NCI-H1417 treated with DMSO at 0.1 percent for 48 hours (cell line): ENCODE measurements at places on chromosomes 5 and 9.

DNA sequence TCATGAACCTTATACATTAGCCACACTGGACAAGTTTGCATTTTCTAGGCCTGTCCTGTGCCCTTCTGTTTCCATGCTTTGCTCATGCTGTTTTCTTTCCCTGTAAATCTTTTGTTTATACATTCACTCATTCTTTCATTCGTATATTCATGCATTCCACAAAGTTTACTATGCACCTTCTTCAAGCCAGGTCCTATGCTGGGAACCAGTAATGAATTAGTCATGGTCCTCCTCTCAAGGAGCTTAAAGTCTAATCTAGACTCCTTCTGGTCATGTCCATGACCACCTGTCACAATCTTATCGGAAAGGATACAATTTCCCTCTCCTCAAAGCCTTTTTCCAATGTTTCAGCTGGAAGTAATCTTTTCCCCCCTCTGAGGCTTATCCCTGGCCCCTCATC is 9.1 kb upstream of the XPA start:
- no peak for DNase-seq

DNA sequence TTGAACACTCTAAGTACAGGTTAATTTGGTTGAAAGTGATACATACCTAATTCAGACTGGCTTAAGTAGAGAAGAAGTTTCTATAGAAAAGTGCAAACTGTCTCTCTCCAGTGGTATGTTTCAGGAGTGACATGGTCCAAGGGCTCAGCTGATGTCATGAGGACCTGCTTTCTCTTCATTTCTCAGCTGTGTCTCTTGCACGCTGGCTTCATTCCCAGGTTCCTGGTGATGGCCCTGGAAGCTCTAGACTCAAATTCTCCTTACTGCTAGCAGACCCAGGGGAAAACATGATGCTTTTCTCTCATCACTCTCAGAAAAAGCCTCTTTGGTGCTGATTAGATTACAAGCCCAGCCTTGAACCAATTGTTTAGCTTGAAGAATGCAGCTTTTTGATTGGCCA is 211.9 kb upstream of the CLINT1 start:
- no peak for DNase-seq

DNA sequence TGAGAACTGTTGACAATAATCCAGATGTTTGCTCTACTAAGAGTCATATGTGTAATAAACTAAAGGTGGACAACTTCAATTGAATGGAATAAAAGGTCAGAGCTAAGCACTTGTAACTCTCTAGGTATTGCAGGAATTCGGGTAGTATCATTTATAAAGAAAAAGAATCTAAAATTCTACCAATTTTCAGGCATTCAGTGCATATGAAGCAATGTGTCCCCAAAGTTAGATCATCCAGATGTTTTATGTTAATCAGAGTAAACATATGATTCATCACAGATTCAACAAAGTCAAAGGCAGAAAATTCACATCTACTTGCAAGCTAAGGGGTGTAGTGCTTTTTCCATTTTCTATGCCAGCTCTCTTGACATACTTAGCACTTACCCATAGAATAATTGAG is 477.1 kb downstream of the PDE4D start:
- no peak for DNase-seq

DNA sequence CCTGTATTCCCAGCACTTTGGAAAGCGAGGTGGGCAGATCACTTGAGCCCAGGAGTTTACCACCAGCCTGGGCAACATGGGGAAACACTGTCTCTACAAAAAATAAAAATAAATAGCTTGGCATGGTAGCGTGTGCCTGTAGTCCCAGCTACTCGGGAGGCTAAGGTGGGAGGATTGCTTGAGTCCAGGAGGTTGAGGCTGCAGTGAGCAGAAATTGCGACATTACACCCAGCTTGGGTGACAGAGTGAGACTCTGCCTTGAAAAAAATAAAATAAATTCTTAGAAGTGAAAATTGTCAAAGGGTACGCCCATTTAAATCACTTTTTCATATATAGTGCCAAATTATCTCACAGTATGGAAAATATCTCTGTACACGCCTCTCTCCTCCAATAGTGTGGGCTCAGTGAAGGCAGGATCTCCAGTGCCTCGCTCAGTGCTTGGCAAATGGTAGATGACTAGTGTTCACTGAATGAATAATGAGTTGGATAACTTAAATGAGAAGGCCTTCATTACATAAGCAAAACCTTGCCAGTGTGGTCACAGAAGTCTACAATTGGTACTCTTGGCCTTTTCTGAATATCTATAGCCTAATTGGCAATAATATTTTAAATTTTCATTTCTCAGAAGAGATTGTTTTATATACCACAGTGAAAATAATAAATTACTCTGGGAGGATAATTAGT is 9.4 kb upstream of the CCL28 start:
- no peak for DNase-seq

DNA sequence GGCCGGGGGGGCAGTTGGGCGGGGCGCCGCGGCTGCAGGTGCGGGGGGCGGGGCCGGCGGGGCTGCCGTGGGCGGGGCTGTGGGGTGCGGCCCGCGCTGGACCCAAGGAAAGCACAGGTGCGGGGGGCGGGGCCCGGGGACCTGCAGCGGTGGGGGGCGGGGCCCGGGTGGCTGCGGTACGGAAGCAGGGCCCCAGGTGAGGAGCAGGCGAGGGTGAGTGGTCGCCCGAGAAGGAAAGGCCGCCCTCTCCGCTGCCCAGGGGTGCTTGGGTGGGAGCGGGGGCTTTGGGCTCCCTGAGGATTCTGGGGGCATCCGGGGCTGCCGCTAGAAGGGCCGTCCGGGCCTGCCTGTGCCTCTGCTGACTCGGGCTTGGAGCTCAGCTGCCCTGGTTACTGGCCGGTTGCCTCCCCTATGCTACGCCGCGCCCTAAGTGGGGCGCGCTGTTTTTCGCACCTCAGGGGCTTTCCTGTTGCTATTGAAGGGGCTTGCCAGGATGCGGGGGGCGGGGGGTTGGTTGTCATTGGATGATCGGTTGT is 767 bp downstream of the RALGPS1 start:
- peak; percentile 18 for DNase-seq

DNA sequence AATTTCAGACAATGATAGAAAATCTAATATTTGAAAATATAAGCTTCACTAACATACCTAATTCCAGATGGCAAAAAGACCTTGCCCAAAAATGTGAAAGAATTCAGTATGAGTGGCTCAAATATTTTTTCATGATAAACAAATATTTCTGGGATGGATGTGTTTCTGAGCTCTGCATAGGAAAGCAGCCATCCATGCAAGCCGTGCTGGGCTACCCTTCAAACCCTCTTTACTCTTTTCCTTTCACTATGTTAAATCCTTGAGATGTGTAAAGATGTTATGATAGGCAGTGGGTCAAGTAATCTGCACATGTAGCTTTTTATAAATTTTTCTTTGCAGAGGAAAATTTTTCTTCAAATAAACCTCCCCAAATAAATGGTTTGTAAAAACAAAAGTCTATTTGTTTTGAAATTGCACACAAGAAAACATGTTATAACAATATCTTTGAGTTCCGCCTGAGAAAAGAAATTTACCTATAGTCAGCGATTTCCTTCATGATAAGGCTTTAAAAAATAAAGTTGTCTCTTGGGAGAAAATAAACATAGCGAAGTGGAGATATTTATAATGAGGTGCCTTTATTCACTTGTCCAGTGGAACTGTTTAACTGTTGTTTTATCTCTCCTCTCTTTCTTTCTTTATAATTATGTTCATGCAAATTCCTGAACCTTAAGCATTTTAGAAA is 154.3 kb upstream of the PITX1 start:
- DNase-seq, result no peak

- DNase-seq, result no peak
Measured at GRCh38 chr5:138351517-138351916, 968 bp upstream of the KDM3B start.

DNA sequence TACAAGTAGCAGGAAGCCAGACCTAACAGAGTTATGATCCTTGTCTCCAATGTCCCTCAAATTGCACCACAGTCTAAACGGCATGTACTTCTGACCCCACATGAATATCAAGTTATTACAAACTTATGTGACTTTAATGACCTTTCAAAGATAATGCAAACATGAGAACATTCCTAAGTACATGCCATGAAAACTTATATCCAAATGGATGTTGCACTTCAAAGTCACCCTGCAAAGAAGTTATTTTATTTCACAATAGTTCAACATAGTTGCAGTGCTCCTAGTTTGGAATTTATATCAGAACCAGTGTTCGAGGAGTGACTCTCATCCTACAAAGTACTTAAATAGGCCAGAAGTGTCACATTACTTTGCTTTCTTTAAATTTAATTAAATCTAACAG is 41.2 kb upstream of the ITGA1 start:
- DNase-seq, result no peak

- DNase-seq, result no peak
Measured at GRCh38 chr5:87360132-87360531, 52.6 kb downstream of the CCNH start.

DNA sequence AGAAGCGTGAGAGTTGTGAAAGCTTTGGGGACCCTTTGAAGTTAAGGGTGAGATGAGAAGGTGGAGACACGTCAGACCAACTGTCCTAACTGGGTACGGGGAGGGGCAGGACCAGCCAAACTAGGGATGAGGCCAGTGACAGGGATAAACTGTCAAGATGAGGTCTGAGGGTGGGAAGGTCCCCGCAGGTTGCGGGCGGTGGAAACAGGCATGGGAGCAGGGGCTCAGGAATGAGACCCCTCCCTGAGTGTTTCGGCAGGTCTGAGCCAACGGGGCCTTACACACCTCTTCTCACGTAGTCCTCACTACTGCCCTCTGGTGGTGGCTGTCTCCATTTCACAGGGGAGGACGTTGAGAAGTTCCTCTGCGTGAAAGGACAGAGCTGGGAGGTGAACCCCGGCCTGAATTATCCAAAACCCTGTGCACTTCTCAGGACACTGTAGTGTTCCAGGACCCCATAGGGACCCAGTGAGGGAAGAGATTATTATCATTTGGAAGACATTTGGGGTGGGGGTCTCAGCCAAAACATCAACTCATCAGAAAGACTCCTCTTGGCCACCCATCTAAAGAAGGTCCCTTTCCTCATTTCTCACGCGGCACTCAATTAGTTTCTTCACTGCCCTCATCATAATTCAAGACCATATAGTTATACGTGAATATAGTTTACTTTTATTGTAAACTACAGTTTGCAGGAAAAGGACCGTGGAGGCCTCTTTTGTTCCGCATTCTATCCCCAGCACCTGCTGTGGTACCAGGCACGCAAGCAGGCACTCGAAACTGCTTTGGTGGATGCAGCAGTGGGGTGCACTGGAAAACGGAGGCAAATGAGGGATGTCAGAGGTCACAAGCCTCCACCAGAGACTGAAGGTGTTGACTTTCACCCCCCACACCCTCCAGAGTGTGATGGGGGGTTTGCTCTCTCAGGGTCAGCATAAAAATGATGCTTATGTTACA is 21.7 kb upstream of the NANS start:
- no peak for DNase-seq

DNA sequence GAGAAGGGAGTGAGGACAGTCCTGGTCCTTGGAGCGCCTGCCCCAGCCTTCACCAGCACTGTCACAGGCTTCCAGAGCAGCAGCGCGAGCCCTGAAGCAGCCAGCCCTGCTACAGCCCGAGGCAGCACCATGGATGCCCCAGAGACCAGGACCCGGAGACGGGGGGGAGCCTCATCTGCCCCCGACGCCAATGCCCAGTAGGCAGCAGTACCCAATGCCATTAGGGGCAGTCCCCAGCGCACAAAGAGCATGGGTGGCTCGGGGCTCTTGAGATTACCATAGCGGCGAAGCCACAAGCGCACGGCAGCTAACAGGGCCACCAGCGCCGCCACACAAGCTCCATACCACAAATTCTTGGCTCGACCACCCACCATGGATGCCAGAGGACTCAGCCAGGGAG is 4.9 kb downstream of the PIGO start:
- no peak for DNase-seq

GRCh38 chr9:101138509-101138908 is 110.0 kb downstream of the PLPPR1 start:
- no peak for DNase-seq
